ENCODE measurements at places on chromosomes 5 and 9.

GRCh38 chr5:100841358-100842076 lies 61.6 kb downstream of the ST8SIA4 start:
- no peak for DNase-seq

DNA sequence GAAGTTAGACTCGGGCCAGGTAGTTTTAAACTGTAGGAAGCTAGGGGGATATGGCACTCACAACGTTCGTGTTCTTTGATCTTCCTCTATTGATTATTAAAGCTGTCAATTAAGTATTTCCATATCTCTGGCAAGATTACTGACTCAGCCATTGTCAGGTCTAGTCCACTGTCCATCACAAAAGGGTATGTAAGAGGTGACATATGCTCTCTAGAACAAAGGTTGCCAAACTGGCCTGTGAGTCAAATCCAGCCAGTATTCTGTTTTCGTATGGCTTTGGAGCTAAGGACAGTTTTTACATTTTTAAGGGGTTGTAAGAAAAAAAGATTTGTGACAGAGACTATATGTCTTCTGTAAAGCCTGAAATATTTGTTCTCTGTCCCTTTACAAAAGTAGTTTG lies 44.2 kb downstream of the FAXDC2 start:
- no peak for DNase-seq

DNA sequence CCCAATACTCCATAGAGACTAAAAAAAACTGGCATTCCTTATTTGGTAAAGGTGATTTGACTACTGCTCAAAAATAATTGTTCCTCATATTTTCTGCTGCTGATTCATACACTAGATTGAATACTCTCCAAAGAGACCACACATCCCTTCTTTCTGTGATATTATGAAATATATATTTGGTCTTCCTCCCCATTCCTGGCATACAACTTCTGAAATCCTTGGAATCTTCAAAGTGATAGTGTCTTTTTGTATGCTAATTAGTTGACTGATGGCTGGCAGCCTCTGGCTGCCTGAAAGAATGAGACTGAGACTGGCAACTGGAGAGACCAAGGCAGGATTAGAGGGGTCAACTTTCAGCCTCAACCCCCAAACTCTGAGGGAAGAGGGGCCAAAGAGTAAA lies 348.0 kb upstream of the RFX3 start:
- DNase-seq = no peak

DNA sequence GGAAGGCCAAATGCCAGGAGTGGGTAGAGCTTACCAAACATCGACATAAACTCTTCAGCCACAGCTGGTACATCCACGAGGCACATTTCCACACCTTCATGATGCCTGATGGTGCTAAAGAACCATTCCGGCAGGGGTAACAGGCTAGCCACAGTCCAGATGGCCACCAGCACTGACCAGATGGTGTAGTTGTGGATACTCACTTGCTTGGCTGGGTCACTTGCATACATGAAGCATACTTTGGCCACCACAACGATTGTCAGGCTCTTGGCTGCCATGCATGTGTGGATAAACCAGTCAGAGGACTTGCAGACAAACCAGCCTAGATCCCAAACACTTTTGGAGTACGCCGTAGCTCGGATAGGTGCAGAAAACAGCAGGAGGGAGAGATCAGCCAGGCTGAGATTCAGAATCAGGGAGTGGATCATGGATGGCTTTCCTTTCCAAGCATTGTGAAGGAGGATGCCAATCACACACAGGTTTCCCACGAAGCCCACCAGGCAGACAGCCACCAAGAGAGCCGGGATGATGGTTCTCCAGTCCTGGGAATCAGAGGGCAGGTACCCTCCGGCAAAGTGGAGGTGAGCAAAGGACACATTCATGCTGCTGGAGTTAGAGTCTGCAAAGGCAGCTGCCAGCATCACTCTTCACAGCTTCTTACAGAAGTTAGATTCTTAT lies 378 bp downstream of the GPR151 start:
- no peak for DNase-seq

DNA sequence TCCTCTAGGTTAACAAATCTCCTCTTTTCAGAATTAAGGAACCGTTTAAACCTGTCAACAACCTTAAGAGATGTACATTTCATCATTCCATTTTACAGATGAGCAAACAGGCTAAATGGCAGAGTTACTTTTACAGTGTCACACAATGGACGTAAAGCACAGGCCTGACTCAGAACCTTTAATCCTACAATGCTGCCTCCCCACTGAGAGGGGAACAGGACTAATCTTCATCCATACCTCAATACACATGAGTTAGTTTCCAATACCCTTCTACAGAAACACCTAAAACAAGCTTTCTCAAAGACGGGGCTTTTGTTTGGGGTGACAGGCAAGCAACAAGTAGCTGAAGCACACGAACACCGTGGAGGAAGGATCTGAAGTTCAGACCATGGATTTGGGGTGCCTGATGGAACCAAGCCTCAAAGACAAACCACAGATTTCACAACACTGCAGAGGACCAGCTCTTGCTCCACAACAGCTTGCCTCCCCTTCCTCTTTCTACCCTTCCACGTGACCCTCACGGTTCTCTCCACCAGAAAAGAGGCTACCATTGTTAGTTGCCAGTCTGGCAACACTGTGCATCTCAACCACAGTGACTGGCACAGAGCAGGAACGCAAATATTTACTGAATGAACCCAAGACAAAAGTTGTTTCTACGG lies 1.8 kb downstream of the RNF130 start:
- DNase-seq = no peak

DNA sequence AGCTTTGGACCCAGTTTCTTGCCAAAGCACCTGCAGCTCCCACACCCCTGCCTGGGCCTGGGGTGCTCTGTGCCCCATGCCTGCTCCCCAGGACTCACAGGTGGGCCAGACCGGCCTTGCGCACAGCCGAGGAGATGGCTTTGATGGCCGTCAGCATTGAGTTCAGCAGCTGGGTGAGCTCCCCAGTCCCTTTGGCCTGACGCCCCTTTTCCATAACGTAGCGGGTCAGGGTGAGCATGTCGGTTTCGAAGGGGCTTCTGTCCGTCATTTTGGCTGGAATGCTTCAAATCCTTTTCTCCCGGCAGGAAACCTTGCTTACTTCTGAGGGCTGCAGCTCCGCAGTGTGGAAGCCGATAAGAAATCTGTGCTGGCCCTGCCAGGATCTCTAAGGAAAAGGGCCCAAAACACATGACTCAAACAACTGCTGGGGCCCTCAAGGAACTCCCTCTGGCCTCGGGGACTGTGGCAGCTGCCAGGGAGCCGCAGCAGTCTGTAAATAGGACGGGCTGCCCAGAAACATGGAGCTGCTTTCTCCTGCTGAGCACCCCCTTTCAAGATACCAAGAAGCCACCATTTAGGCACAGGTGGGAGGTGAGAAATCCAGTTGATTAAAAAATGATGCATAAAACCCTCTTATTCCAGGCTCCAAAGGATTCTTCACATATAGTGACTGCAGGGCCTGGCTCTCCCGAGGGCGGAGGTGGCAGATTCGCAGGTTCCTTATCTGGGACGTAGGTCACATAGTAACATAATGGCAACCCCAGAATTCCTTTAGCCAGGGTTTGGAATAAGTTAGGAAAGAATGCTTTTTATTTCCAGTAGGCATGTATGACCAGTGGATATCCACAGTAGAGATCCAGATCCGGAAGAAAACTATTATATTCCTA lies at the start of gene FBP2:
FBP2 (minus strand) TSS at position 366 of the 887 bp plus-strand sequence; CDS start at position 268, 98 bp downstream.
- DNase-seq = no peak

DNA sequence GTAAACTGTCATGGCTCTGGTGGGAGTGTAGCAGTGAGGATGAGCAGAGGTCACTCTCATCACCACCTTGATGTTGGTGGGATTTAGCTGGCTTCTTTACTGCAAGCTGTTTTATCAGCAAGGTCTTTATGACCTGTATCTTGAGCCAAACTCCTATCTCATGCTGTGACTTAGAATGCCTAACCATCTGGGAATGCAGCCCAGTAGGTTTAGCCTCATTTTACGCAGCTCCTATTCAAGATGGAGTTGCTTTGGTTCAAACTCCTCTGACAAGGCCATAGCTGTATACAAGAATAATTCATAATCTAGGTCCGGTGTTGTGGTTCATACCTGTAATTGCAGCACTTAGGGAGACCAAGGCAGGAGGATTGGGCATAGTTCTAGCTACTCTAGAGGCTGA lies 85.1 kb downstream of the ARRDC3 start:
- no peak for DNase-seq

GRCh38 chr9:72948575-72949243 lies 4.1 kb downstream of the ALDH1A1 start:
- no peak for DNase-seq

DNA sequence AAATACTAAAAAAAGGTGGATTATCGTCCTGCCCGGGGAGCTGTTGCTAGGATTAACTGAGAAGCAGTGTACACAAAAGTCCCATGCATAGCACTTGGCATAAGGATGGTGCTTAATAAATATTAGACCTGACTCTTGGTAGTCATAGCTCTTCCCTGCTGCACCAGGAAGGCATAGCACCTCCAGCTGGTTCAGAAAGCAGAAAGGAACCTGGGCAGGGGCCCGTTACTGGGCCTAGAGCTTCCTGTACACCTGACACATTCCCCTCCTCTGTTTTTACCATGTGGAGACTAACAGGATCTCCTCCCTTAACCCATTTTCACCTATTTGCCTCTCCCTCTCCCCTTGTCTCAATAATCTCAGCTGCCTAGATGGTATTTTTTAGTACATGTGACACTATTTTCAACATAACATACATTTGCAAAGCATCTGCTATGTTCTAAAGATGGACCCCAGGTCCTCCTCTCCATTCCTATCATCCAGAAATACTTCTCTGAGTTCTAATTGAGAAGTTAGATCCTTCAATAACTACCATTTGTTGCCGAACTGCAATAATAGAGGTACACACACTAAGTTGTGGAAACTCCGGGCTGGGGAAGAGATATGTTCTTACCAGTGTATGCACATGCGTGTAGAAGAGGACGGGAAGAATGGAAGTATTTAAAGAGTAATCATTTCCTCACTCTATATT lies 3.2 kb upstream of the ANP32B start:
- no peak for DNase-seq

DNA sequence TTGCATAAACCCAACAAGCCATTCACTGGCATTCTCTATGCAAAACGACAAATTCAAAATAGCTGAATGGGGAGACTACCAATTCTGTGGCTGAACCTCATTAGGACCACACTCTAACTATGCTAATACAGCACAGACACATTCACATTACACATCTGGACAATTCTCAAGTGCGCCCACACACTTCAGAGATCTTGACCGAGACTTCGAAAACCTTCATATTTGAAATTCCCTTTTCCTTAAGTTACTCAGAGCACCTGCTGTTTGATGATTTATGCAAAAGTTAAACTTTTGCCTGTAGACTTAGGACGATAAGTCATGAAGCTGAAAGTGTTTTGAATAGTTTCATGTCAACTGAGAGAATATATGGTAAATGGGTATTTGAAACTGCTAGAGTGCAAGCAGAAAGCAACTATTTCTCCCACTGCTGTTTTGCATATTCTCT lies 111.9 kb downstream of the FBN2 start:
- DNase-seq = no peak

- no peak for DNase-seq
Observed at GRCh38 chr9:81717747-81718077, 28.4 kb upstream of the TLE1 start.

DNA sequence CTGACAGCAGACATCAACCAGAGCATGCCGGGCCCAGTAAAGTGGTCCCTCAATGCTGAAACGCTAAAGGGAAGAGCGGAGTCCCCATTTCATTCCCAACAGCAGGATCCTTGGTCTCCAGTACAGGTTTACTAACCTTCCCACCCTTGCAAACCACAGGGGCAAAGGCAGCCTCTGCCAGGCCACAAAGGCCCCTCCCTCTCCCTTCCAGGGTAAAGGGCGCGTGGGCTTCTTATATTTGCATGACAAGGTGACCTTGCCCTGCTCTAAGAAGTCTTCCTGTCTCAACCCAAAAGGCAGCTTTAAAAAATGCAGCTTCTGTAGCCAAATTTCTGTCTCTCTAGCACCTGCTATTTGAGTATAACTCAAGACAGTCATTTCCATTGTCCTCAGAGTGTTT lies 131.5 kb upstream of the PTCH1 start:
- no peak for DNase-seq

GRCh38 chr9:111648066-111648465 lies 13.3 kb upstream of the GNG10 start:
- no peak for DNase-seq

GRCh38 chr9:126703002-126703865 lies 89.5 kb downstream of the LMX1B start:
- DNase-seq = no peak

DNA sequence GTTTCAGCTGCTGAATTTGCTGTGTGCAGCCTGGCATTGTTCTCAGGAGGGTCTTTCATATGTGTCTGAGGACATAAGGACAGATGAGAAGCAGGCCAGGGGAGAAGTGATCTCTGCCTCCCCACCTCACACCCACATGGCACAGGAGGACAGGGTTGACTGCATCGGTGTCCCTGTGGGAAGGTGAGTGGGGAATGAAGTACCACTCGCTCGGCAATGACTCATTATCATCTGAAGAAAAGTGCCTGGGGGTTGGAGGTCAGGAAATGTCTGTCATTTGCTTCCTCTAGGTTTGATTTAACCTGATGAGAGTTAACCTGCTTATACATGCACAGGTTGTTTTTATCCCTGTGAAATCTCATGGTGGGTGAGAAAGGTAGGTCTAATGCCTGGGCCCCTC lies 195.0 kb downstream of the GADD45G start:
- no peak for DNase-seq

DNA sequence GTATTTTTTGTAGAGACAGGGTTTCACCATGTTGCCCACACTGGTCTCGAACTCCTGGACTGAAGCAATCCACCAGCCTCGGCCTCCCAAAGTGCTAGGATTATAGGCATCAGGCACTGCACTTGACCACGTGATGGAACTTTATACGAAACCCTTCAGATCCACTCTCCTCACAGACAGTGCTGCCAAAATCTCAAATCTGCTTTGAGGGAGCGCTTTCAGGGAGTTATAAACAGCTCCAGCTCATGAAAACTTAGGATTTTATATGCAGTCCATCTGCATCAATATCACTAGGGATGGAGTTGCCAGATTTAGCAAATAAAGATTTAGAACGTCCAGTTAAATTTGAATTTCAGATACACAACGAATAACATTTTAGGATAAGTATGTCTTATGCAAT lies 25.0 kb upstream of the MYO10 start:
- DNase-seq = no peak

DNA sequence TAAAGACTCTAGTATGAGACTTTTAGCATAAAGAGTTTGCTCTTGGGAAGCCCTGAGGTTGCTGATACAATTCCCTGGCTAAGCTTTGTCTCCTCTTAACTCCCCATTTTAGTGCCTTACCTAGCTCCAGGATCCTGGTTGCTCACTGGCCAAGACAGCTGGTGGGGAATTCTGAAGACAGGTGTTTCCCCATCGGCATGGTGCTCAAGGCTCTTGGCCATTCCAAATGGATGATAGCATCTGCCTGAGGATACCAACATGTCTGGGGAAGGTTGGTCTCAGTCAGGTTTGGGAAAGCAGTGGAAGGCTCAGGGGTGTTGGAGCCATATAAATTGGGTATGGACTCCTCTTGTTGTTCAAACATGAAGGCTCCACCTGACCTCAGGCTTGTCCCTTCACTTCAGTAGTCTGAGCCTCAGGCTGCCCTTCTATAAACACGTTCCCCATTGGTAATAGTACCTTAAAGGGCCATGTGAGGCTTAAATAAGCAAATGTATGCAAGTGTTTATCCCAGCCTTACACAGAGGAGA lies 44.5 kb upstream of the CXCL14 start:
- DNase-seq = no peak
